ENCODE measurements at places on chromosomes 13 and 19.

DNA sequence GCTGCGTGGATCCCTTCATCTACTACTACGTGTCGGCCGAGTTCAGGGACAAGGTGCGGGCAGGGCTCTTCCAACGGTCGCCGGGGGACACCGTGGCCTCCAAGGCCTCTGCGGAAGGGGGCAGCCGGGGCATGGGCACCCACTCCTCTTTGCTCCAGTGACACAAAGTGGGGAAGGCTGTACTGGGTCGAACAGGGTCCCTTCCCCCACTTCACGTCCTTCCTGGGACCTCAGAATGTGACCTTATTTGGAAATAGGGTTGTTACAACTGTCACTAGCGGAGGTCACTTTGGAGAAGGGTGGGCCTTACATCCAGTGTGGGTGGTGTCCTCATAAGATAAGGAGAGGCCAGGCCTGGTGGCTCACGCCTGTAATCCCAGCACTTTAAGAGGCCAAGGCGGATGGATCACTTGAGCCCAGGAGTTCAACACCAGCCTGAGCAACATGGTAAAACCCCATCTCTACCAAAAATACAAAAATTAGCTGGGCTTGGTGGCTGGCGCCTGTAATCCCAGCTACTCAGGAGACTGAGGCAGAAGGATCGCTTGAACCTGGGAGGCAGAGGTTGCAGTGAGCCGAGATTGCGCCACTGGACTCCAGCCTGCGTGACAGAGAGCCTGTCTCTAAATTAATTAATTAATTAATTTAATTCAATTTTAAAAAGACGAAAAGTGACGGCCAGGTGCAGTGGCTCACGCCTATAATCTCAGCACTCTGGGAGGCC lies 1.8 kb downstream of the F2RL3 start:
- no peak overlapping the region for H3K4me3 ChIP-seq
- H3K4me1 ChIP-seq, result no peaks in the 10 kb centered on the region
- no peaks in the 10 kb centered on the region for H3K27me3 ChIP-seq
- DNase-seq, result no peak
- H3K27ac ChIP-seq, result no peak overlapping the region
- H3K36me3 ChIP-seq, result no peaks in the 10 kb centered on the region

DNA sequence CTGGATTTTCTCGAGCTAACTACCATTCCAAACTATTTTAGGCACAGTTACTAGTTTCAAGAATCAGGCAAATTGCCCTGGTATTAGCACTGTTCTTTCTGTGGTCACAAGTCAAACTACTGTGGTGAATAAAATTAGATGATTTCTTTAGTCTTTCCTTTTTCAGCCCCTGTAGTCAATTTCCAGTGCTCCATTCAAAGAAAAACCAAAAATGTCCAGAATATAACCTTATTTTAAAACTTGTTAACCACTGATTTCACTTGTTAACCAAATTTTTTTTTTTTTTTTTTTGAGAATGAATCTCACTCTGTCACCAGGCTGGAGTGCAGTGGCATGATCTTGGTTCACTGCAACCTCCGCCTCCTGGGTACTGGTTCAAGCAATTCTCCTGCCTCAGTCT lies 50.6 kb upstream of the USPL1 start:
- no peak overlapping the region for H3K4me3 ChIP-seq
- H3K4me1 ChIP-seq, result no peaks in the 10 kb centered on the region
- H3K27me3 ChIP-seq, result no peaks in the 10 kb centered on the region
- H3K27ac ChIP-seq, result no peak overlapping the region

GRCh38 chr19:18262917-18263316 lies 11.3 kb downstream of the IQCN start:
- no peak for DNase-seq
- H3K4me3 ChIP-seq, result no peak overlapping the region
- H3K4me1 ChIP-seq, result no peaks in the 10 kb centered on the region
- H3K27me3 ChIP-seq, result no peaks in the 10 kb centered on the region
- H3K36me3 ChIP-seq, result no peaks in the 10 kb centered on the region
- H3K27ac ChIP-seq, result no peak overlapping the region

GRCh38 chr13:95676105-95676761 lies 706 bp upstream of the DNAJC3 start:
- H3K4me1 ChIP-seq, result no peaks in the 10 kb centered on the region
- peak; percentile 25 for DNase-seq
- H3K27me3 ChIP-seq, result no peaks in the 10 kb centered on the region
- no peak overlapping the region for H3K27ac ChIP-seq
- H3K4me3 ChIP-seq, result peak overlapping the region; percentile 89

DNA sequence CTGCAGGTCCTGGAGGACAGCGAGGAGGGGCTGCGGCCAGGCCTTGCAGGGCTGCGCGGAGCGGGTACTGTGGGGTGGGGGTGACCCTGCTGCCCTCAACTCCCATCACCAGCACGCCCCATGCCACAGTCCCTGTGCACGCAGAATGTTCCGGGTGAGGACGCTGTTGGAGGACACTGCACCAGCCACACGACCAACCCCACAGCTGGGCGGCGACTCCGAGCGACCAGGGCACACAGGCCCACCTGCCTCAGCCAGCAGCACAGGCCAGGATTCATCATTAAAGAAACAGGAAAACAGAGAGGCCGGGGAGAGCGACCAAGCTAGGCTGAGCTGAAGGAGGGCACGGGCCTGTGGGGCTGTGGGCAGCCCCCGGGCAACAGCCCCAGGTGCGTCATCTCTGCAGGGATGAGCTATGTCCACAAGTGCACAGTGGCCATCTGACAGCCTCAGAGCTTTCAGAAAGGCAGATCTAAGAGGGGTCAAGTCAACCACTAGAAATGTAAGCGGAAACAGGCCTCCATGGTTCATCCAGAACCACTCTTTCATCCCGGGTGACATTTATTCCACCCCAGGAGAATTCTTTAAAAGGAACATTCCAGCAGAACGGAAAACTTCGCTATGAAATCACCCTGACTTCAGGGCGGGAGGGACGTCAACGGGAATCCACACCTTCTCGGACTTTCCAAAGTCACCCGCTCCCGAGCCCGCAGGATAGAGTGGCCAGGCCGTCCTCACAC lies 1.5 kb downstream of the GAS6 start:
- H3K27me3 ChIP-seq, result peaks cover 5% of the 10 kb centered on the region
- H3K36me3 ChIP-seq, result no peaks in the 10 kb centered on the region
- peaks cover 19% of the 10 kb centered on the region for H3K4me1 ChIP-seq
- H3K4me3 ChIP-seq, result no peak overlapping the region

- no peaks in the 10 kb centered on the region for H3K36me3 ChIP-seq
- H3K4me1 ChIP-seq, result no peaks in the 10 kb centered on the region
- no peak overlapping the region for H3K4me3 ChIP-seq
- H3K27me3 ChIP-seq, result no peaks in the 10 kb centered on the region
- no peak overlapping the region for H3K27ac ChIP-seq
- no peak for DNase-seq
Measured at GRCh38 chr13:108200781-108201398, 14.4 kb downstream of the LIG4 start.

DNA sequence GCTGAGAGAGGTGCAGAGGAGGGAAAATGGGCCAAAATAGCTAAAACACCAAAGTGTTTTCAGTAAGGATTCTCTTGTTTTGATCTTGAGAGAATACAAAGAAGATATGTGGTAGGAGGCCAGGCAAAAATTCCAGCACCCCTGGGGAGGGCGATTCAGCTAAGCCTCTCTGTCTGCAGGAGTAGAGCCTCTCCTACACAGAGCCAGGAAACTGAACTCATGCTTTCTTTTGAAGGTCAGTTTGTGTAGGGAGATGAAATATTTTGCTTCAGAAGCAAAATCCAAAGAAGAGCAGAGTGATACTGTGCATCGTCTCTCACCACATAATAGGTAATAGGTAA lies 565.0 kb downstream of the FGF9 start:
- peak overlapping the region; percentile 63 for H3K27ac ChIP-seq
- peak; percentile 7 for DNase-seq
- peaks cover 6% of the 10 kb centered on the region for H3K4me1 ChIP-seq
- no peaks in the 10 kb centered on the region for H3K36me3 ChIP-seq
- H3K27me3 ChIP-seq, result no peaks in the 10 kb centered on the region
- no peak overlapping the region for H3K4me3 ChIP-seq

- H3K27me3 ChIP-seq, result no peaks in the 10 kb centered on the region
- no peak for DNase-seq
- H3K4me1 ChIP-seq, result no peaks in the 10 kb centered on the region
Measured at GRCh38 chr19:3162418-3163229, 15.9 kb upstream of the S1PR4 start.

- DNase-seq, result no peak
- no peaks in the 10 kb centered on the region for H3K36me3 ChIP-seq
- peaks cover 3% of the 10 kb centered on the region for H3K4me1 ChIP-seq
- no peaks in the 10 kb centered on the region for H3K27me3 ChIP-seq
Measured at GRCh38 chr19:14383661-14384555, 2.7 kb downstream of the ADGRE5 start.

DNA sequence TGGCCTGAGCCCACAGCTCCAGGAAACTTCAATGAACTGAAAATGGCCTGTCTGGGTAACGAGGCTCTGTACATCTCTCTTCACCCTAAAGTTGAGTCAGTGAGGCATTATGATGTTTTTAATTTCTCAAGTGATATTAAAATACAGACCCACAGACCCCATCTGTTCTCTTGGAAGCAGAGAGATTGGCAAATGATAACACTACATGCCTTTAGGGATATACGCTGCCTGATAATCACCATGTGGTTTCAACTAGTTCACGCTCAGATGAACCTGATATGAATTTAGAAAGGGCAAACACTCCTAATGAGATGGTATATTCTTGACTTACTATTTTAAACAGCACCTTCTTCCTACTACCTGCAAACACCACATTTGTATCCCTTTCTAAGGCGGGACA lies 127.5 kb downstream of the RFC3 start:
- DNase-seq, result no peak
- no peaks in the 10 kb centered on the region for H3K27me3 ChIP-seq
- H3K4me1 ChIP-seq, result no peaks in the 10 kb centered on the region
- no peak overlapping the region for H3K27ac ChIP-seq
- H3K4me3 ChIP-seq, result no peak overlapping the region

- H3K27ac ChIP-seq, result no peak overlapping the region
- no peaks in the 10 kb centered on the region for H3K27me3 ChIP-seq
- H3K4me3 ChIP-seq, result no peak overlapping the region
- DNase-seq, result no peak
- H3K4me1 ChIP-seq, result no peaks in the 10 kb centered on the region
Measured at GRCh38 chr13:111480503-111480902, 160.1 kb downstream of the TEX29 start.

DNA sequence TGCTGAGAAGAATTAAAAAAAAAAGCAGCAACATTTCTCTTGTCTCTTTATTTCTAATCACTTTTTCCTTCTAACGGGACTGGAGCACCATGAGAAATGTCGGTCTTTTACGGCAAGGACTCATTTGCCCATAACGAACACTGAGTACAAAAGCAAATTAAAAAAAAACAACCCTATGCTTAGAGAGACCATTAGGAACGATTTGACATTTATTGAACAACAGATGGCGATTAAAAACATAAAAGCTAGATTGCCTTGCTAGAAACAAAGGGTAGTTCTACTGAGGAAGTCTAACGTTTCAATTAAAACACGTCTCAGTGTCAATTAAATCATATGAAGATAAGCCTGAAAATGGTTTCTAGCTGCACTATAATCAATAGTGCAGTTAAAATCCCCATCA lies 51.1 kb downstream of the OLFM4 start:
- no peak overlapping the region for H3K4me3 ChIP-seq
- H3K4me1 ChIP-seq, result no peaks in the 10 kb centered on the region
- DNase-seq, result no peak
- no peaks in the 10 kb centered on the region for H3K27me3 ChIP-seq

DNA sequence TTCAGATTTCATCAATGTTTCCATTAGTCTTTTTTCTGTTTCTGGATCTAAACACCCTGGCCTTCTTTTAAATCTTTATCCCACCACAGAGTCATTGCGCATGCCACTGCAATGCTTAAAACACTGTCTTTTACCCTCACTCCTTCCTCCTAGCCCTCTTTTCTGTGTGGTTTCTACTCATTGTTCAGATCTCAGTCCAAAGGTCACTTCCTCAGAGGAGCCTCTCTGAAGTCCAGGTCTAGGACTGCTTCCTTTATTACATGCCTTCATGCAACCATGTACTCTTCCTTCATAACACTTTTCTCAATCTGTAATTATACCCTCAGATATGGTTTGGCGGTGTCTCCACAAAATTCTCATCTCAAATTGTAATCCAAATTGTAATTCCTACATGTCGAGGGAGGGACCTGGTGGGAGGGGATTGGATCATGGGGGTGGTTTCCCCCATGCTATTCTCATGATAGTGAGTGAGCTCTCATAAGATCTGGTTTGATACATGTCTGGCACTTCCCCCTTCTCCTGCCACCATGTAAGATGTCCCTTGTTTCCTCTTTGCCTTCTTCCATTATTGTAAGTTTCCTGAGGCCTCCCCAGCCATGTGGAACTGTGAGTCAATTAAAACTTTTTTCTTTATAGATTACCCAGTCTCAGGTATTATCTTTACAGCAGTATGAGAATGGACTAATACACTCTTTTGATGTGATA lies 808.9 kb downstream of the DIAPH3 start:
- H3K27me3 ChIP-seq, result no peaks in the 10 kb centered on the region
- no peak overlapping the region for H3K4me3 ChIP-seq
- H3K27ac ChIP-seq, result no peak overlapping the region
- H3K4me1 ChIP-seq, result no peaks in the 10 kb centered on the region
- DNase-seq, result no peak
- no peaks in the 10 kb centered on the region for H3K36me3 ChIP-seq

GRCh38 chr19:2679439-2679838 lies 23.1 kb downstream of the GNG7 start:
- H3K36me3 ChIP-seq, result no peaks in the 10 kb centered on the region
- H3K27ac ChIP-seq, result no peak overlapping the region
- peaks cover 4% of the 10 kb centered on the region for H3K4me1 ChIP-seq
- DNase-seq, result no peak
- no peaks in the 10 kb centered on the region for H3K27me3 ChIP-seq
- H3K4me3 ChIP-seq, result no peak overlapping the region

DNA sequence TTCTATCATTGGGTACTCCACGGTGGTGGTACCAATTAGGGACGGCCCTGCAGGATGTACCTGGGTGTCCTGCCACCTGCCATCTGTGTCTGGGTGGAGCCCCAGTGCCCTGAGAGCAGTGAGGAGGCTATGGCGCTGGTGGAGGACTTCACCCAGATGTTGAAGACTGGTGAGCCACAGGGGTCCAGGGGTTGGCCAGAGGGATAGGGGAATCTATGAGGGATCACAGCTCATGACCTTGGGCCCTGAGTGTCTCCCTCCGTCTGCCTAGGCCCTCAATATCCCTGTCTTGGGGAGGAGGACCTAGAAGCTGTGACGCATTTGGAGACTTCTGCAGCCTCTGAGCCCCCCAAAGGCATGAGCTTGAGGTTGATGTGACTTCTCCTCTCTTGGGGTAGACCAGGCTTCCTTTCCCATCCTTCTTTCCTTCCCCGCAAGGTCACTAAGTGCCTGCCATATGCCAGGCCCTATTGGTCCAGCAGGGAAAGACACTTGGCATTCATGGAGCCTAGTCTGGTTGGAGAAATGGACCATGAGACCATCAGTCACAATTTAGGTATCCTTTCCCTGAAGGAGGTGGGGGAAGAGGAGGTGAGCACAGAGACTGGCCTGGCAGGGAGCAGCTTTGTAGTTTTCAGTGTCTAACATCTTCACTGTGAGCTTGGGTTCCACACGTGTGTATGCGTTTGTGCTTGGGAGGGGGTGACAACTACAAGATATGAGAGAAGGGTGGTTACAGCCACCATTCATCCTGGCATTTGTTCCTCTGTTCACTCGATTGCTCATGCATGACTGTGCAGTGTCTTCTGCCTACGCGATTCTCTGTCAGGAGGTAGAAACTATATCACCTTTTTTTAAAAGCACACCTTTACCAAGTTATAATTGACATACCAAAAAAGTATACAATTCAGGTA lies 5.1 kb upstream of the MZF1 start:
- H3K27ac ChIP-seq, result no peak overlapping the region
- H3K4me3 ChIP-seq, result no peak overlapping the region
- H3K36me3 ChIP-seq, result no peaks in the 10 kb centered on the region
- H3K4me1 ChIP-seq, result no peaks in the 10 kb centered on the region
- H3K27me3 ChIP-seq, result no peaks in the 10 kb centered on the region

All from iPS DF 6.9 (cell line).